ENCODE measurements at places on chromosomes 7 and 10.

- DNase-seq: no peak
These were observed 4.4 kb upstream of the LZTS2 start for GRCh38 chr10:100995181-100995580.

DNA sequence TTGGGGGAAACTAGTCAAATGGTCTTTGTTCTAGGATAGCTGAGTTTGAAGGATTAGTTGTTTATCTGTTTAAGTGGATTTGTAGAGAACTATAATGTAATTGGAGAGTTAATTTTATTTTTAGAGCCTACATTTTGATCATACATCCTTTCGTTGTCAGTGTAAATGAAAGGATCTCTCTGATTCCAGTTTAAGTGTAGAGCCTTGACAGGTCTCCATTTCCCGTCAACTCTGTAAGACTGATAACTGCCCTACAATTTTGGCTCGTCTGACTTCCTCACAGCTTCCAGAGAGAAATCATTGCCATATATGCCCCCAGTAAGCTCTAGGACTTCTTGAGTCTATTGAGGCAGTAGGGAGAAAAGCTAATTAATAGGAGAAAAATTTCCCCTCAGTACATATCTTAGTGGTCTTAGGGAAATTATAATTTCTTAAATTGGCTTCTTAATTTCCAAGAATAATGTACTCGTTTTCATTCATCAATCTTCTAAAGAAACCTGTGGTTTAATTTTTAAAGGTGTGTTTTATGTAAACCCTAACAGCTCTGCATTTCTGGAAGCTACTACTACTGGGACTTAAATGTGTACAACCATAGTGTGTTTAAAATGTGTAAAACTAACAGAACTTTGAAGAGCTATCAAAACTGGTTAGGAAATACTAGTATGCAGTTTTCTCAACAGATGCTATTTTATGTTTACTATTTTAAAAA lies 3.8 kb downstream of the KMT2E start:
- DNase-seq: no peak

GRCh38 chr7:158858592-158859503 lies 2.5 kb downstream of the DYNC2I1 start:
- DNase-seq: no peak

GRCh38 chr7:51187941-51188340 lies 128.7 kb downstream of the COBL start:
- DNase-seq: no peak
